ENCODE measurements at places on chromosomes 1 and 21.
A peak's percentile ranks its signal among the peaks of the same experiment; 100 is the strongest.

DNA sequence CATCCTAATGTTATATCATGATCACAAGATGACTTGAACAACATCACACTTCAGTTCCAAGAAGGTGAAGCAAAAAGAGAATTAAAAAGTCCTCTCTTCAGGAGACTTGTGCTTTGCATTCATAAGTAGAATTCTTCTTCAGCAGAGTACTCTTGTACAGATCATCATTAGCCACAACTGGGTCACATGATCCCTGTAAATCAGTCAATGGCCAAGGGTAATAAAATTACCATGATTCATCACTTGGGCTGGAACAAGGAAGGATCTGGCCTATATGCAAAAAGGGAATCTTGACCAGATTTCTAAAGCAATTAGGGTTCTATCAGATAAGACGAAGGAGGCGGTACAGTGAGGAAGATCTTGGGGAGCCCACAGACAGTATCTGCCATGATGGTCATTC lies 458.0 kb upstream of the DEPDC1 start:
- no peak for DNase-seq

DNA sequence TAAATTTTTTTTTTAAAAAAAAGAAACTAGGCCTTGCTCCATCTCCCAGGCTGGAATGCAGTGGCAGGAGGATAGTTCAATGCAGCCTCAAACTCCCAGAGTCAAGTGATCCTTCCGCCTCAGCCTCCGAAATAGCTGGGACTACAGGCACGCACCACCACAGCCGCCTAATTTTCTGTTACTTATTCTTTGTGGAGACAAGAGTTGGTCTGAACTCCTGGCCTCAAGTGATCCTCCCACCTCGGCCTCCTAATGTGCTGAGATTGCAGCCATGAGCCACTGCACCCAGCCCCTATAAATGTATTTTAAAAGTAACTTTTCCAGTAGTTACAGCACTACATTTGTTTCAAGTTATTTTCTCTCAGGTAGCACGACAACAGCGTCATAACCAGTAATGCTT lies 2.3 kb downstream of the BRWD1 start:
- no peak for DNase-seq

- no peak for DNase-seq
Measured at GRCh38 chr1:61255358-61255703, 173.0 kb downstream of the NFIA start.

- no peak for DNase-seq
Measured at GRCh38 chr1:32339363-32339978, 3.4 kb upstream of the MARCKSL1 start.

GRCh38 chr1:30801771-30802198 lies 44.2 kb upstream of the LAPTM5 start:
- peak; percentile 87 for DNase-seq

GRCh38 chr21:34154878-34155277 lies 81.5 kb downstream of the MRPS6 start:
- no peak for DNase-seq

GRCh38 chr21:37899146-37899545 lies 17.1 kb downstream of the KCNJ6 start:
- DNase-seq, result no peak

DNA sequence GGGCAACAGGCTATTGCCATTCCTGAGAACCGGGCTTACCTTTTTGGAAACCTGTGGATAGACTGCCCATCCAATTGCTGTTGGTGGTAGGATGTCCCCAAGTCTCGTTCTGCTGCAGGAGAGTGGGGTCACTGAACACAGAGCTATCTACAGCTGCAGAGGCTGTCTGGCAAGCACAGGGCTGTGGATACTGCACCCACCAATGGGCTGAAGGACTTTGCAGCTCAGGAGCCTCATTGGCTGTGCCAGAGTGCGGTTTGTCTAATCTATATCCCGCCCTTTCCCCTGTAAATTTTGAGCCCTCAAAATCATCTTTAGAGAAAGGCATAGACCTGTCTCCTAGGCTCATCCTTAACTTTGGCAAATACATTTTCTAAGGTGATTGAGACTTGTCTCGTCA lies 15.3 kb downstream of the RNF187 start:
- DNase-seq, result no peak

DNA sequence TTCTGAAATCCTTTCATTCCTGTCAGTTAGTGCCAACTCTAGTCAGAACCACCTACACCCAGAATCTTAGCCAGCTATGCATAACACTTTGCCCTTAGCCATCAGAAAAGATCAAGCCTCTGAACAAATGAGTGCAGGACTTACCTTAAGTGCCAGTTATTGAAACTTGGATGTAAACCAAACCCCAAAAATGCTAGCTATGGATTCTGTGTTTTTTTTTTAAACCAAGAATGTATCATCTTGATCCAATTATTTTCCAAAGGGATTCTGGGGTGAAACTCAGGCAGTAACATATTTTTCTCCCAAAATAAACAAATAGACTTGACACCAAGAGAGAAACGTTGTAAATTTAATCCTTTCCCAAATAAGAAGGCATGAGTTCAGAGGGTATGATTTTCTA lies 538.6 kb upstream of the ADAMTS5 start:
- no peak for DNase-seq

DNA sequence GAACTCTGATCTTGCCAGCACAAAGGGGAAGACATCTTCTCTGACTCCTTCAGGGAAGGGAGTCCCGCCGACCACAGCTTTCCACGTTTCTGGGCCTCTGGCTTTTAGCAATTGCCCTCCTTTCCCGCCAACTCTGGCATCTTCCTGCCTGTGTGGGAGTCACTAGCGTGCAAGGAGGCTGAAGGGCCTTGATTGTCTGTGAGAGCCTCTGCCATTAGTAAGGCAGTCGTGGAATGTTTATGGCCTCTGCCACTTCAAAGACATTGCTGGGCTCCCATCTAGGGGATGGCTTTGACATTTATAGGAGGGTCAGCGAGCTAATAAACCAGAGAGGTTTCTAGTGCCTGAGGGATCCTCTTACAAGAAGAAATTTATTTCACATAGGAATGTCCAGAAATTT lies 14.3 kb upstream of the PROK1 start:
- no peak for DNase-seq

GRCh38 chr1:33997127-33998036 lies 133.5 kb downstream of the HMGB4 start:
- DNase-seq, result no peak

DNA sequence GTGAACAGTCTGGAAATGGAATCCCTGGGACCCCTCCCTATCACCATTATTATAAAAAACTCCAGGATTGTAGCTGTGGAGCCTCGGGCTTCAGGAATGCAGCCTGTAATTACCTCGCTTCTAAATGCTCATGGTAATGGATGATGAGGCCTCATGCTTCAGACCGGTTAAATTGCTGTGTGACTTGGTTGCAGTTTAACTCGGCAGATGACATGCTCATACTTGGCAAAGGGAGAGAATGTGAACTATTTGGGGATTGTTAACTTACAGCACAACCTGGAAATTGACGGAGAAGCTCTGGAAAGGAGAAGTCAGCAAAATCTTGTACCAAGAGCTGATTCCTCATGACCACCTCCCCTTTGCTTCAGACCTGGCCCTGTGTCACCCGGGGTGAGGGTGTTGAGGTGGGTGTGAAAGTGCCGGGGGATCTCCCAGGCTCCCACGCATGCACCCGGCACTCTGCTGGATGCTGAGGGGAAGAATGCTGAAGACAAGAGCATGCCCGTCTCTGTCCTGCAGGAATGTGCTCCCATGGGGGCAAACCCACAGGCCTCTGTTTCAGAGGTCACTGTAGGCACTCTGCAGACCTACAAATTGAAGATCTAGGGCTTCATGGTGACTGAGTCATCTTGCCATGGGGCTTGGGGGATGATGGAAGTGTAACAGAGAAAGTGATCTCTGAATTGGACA lies 364.8 kb downstream of the RPS6KC1 start:
- DNase-seq, result no peak

GRCh38 chr1:38097284-38097898 lies 50.8 kb upstream of the POU3F1 start:
- DNase-seq, result no peak

DNA sequence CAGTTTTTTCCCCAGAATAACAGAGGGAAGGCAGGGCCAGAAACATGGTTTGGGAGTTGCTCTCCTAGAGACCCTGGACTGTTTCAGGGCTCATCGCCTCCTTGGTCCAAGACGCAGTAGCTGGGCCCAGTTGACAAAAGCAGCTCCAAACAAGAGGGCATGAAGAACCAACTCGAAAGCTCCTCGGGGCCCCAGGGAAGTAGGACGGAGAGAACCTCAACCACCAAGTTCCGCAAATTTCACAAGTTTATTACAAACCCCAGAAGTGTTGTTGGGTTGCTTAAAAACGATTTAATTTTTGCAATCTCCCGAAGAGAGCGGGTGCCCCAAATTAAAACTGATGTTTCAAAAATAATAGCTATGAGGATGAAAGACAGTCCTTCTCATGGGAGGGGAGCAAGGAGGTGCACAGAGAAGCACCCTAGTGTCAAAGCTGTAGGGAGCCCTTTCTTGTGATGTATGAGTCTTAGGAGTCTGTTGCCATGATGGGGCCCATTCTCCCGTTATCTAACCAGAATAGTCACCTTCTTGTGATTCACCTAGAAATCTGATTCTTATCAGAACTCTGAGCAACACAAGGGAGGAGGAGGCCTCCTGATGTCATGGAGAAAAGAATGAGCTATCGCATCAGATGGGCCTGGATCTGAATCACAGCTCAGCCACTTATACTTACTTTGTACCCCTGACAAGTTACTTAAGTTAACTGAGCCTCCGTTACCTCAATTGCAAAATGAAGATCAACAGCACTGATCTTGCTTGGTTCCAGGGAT lies 165.7 kb upstream of the IRF2BP2 start:
- DNase-seq, result no peak

DNA sequence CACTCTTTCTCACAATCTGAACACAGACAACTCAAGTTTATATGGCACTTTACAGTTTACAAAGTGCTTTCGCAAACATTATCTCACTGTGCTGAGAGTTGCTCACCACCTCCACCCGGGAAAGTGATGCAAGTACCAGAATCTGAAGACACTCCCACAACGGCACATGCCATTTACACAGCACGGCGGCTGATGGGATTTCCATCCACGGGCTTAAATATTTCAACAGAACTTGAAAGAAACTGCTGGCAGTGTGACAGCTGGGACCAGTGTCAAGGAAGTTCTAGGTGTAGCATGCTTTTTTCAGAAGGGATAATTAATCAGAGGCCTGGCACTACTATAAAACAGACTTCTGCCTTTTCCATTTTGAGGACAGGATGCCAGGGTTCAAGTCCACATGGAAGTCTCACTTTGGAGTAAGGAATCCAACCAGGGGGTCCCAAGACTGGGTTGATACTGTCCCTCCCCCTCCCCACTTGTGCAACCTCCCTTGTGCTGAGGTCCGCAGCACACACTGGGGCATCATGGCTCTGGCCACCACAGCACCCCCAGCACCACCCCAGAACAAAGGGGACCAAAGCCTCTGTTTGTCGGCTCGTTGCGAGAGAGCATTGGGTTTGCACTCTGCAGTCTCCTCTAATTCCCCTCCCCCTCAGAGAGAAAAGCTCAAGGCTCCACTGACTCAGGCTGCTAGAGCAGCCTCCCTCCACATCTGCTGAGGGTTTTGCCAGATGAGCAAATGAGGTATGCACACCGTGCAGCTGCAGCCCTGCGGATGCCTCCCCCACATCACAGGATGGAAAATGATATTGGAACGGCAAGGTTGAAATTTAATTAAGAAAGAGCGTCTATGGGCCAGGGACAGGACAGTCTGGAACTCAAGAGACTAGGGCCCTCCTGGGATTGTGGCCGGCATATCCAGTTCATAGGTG lies 154.9 kb downstream of the TGFBR3 start:
- no peak for DNase-seq

DNA sequence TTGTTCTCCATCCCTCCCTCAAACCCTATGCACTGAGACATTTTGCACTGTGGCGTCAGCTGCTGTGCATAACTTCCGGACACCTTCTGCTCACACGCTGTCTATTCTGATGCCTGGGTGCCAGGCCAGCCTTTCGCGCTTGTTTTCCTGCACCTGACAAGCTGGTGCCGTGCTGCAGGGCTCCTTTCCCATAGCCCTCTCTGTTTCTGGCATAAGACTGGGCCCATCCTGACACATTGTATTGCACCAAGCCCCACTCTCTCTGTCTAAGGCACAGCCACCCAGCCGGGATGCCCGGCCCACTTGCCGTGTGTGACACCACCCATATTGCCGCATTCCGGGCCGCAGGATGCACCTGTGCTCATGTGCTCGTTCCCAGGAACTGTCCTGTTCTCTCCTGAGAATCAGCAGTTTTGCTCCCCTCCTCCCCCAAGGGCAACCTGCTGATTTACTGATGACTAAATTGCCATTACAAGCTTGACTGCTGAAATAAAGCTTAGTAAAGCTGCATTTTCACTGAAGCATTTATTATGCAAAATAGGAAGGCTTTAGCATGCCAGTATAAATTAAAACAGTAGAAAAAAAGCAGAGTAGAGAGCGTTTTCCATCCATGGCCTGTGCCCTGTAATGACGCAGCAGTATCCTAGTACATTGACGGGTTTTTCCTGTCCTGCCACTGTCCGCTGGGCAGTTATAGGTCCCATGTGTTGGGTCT lies 88.0 kb downstream of the CD247 start:
- no peak for DNase-seq

GRCh38 chr1:97906567-97907241 lies 14.1 kb downstream of the DPYD start:
- DNase-seq, result no peak

DNA sequence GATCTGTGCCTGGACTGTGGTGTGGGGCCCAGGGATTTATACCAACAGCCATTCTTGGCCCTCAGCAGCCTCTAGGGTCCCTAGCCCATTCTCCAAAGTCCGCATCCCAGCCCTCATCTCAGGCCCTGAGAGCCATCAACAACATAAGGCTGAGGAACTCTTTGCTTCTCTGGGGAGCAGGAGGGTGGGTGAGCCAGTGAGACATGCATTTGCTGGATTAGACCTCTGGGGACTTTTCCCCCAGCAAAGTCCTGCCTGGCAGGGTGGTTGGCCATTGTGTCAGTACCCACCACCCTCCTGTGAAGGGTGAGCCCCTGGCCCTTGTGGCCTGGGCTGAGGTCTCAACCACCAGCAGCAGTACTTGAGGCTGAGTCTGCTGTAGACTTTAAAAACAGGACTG lies 24.2 kb upstream of the FAM20B start:
- DNase-seq, result no peak

- no peak for DNase-seq
Measured at GRCh38 chr1:74830766-74831165, 97.8 kb downstream of the TYW3 start.

DNA sequence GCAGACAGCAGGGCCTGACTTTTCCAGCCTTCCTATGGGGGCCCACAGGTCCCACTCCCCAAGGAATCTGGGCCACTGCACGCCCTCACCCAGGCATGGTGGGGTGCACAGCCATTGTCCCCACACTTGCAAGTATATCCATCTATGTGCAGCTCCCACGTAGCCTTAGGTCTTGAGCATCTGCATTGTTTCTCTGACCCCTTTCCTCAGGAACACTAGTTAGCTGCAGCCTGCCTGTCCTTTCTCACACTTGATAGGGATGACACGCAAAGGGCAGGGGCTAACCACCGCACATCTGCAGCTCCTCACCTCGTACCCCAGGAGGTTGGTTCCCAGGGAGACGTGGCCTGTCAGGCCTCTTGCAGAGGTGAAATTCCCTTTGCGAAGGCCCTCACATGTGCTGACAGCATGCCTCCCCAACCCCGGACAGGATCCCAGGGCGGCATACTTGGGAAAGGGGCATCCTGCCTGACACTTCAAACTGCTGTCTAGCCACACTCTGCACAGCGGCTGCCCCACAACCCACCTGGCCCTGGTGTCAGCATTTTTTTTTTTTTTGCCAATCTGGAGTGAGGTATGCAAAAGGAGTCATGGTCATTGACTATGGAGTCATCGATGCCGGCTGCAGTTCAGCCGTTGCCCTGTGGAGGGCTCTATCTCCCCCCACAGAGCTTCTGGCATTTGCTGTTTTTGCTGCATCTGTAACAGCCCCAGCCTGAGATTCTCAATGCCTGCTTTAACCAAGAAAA lies 5.0 kb downstream of the JMJD4 start:
- DNase-seq, result peak; percentile 6

- DNase-seq, result no peak
Measured at GRCh38 chr1:218568962-218569550, 223.9 kb downstream of the TGFB2 start.

All from DMS79 treated with DMSO at 0.1 percent for 48 hours (cell line).